ENCODE measurements at places on chromosomes 3 and 15. TPM values are rescaled to one million over a fixed set of nuclear protein-coding genes. Genes with fewer than 3 reads are reported as not detected.

DNA sequence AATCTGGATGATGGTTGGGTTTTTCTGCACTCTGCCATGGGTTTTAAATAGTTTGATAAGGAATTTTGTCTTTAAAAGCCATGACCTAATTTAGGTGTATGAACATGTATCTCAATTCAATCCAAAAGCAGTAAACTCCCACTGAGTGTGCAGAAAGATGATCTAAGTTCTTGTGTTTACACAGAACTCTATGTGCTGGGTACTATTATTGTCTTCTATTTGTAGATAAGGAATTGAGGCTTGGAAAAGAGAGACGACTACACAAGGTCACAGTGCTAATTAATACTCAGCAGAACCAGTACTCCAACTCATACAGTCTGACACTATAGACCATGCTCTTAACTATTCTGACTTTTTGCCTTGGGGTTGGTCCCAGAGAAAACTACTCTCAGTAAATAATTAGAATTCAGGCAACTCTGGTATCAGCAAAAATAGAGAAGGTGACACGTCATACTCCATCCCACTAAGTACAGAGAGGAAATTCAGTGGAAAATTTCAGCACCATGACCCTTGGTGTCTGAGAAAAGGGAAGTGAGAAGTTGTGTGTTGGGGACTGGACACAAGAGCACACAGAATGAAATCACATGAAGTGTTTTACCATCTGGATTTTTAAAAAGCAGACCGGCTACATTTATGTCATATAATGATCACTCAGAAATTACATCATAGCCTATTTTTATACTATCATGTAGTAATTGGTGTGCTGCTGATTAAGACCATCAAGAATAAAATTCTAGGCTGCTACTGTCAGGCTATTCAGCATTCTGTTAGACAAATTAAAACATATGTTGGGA, 18.3 kb upstream of the MYH15 start:
- DNase-seq, result no peak
- H3K27me3 ChIP-seq, result peaks cover 24% of the 10 kb centered on the region
- H3K27ac ChIP-seq, result no peak overlapping the region
- no peak overlapping the region for H3K4me3 ChIP-seq
- H3K36me3 ChIP-seq, result no peaks in the 10 kb centered on the region

Gene TGM4
- total RNA-seq, result not detected

DNA sequence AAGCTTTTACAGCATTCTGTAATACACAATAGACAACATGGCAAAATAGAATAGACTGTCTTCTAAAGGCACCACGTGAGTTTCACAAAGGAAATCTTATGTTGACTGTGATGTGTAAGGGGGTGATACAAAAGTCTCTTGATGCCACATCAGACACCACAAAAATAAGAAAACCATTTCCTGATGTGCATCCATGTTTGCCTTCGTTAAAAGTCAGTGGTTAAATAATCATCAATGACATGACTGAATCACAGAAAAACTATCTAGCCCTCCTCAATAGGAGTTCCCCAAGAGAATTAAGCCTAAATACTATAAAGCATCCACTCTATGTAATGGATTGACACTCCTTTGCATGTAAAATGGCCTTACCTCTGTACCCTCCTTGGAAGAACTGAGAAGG, 198.6 kb upstream of the SLC2A2 start:
- H3K27me3 ChIP-seq, result no peaks in the 10 kb centered on the region
- H3K4me3 ChIP-seq, result no peak overlapping the region
- peaks cover 18% of the 10 kb centered on the region for H3K4me1 ChIP-seq
- no peak overlapping the region for H3K27ac ChIP-seq
- no peak for DNase-seq
- H3K36me3 ChIP-seq, result peaks cover 5% of the 10 kb centered on the region

DNA sequence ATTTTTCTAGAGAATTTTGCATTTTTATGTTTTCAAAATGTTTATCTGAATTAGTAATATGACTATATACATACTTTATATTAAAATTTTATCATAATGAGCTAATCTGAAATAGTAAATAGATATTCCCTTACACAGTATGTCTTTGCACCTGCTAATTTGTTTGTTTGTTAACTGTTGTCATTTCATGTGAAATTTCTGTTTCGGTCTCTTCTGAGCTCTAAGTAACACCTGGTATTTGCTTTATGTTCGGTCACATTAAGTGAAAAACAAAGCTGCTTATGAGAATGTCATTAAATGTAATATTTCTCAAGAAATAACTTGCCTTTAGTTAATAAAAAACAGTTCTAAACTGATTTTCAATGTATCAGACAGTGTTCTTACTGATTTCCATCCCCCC, 61.1 kb downstream of the FNDC3B start:
- H3K4me1 ChIP-seq, result peaks cover 85% of the 10 kb centered on the region
- H3K27me3 ChIP-seq, result no peaks in the 10 kb centered on the region
- no peak overlapping the region for H3K4me3 ChIP-seq
- DNase-seq, result no peak
- no peak overlapping the region for H3K27ac ChIP-seq
- peaks cover 5% of the 10 kb centered on the region for H3K36me3 ChIP-seq

DNA sequence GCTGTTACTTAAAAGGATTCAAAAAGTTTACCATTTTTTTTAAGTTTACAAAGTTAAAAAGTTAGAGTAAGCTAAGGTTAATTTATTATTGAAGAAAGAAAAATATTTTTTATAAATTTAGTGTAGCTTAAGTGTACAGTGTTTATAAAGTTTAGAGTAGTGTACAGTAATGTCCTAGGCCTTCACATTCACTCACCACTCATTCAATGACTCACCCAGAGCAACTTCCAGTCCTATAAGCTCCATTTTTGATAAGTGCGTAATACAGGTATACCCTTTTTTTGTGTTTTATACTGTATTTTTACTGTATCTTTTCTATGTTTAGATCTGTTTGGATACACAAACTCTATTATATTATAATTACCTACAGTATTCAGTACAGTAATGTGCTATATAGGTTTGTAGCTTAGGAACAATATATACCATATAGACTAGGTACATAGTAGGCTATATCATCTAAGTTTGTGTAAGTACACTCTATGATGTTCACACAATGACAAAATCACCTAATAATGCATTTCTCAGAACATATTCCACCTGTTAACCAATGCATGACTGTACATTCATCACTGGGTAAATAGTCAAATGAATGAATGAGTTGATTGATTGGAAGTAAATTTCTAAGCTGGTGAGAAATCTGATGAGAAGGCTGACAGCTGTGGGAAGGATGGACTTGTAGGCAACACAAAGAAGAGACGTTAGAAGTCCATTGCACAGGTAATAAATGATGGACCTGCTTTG, 95.2 kb upstream of the CDIN1 start:
- no peak overlapping the region for H3K4me3 ChIP-seq
- H3K4me1 ChIP-seq, result no peaks in the 10 kb centered on the region
- H3K36me3 ChIP-seq, result no peaks in the 10 kb centered on the region
- DNase-seq, result no peak
- no peak overlapping the region for H3K27ac ChIP-seq
- H3K27me3 ChIP-seq, result no peaks in the 10 kb centered on the region

Measured in osteocyte (in vitro differentiated cells).